ENCODE measurements at places on chromosomes 1 and 21.

GRCh38 chr1:10475510-10475909 is 760 bp downstream of the PEX14 start:
- no peak for DNase-seq

DNA sequence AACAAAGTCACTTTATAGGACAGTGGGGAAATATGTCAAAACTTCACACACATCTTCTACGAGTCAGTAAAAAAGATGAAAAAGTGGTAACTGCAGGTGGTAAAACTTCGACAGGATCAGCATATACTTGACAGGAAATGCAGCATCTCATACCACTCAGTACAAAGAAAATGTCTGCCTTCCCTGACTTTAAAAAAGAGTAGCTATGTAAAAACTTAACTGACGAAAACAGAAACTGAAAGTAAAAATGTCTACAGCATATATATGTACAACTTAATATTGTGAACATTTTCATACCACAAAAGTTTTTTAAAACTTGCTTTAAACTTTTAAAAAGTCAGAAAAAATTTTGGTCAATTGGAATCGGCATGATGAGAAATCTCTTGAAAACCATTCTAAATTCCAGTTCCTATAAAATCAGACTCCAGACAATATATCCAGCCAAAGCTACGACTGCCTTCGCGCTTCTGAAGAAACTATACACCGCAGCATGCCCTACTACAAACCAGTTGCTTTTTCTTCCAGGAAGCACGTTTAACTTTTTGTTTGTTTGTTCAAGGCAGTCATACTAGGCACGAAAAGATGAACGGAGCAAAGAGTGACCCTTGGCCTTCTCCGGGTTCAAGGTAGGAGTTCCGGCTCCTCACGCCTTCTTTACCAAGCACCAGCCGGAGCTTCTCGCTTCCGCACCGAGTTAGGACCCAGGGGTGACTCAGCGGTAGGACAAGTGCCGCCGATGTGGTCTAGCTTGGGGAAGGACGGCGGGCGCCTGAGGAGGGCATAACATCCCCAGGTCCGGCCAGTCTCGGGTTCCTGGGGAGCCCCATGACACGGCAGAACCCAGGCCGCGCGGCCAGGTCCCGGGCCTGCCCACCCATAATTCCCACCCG is 612 bp downstream of the PSMA5 start:
- DNase-seq = peak; percentile 73

GRCh38 chr1:168907053-168907452 is 178.0 kb upstream of the DPT start:
- no peak for DNase-seq

DNA sequence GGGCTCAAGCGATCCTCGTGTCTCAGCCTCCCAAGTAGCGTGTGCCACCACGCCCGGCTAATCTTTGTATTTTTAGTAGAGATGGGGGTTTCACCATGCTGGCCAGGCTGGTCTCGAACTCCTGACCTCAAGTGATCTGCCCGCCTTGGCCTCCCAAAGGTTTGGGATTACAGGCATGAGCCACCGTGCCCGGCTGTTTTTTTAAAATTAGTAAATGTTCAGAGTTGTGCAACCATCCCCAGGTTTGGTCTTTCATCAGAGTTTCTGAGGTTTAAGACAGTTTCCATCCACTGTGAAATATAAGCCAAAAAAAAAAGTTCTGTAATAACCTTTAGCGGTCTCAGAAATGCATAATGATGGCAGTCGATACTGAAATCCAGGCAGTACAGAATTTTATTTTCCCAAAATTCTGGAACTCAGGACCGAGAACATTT is 550 bp upstream of the SYT11 start:
- DNase-seq = no peak

- DNase-seq = no peak
These were observed 85.3 kb downstream of the PSMG1 start for GRCh38 chr21:39097981-39098380.

- no peak for DNase-seq
These were observed 33.8 kb downstream of the NECAP2 start for GRCh38 chr1:16474166-16474800.

DNA sequence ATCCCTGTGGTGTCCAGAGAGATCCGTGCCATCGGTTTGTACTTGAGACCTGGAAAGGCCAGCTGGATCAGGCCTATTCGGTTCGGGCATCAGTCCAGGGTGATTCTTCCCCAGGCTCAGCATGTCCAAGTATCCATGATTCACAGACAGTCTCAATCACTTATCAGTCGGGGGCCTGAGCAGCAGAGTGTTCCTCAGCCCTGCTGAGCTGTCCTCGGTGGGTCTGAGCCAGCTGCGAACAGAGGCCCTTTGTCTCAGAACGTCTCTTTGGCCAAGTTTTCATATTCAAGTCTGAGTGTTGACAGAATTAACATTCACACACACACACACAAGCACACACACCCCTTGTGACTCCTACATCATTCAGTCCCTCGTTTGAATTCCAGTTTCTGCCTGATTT is 33.4 kb upstream of the OSBPL9 start:
- DNase-seq = peak; percentile 84

DNA sequence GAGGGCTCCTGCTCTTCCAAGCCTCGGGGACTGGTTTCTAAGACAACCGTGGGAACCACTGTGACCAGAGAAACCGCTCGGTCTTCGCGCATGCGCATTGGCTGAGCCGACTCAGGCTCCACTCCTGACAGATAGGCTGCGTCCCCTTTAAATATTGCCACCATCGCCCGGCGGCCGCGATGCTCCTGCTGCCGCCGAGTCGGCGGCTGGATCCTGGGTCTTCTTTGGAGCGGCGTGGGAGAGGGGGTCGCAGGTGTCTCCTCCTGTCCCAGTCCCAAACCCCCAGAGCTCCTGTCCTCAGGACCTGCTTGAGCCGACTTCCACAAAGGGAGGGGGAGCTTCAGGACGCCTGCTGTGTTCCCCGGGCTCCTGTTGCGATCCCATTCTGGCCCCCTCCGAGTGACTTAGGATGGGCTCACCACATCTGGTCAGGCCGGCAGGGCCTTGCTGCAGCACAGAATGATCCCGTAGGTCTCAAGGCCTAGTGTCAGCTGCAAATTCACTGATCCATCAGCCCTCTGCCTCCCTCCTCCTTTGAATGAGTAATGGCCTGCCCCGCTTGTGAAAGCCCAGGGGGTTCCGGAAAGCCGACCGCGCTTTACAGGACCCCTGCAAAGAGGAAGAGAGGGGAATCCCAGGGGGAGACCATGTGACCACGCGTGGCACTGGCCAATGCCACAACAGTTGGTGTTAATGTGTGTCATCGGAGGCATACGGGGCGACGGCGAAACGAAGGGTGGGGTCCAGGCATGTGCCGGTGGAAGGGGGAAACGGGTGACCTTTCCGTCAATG is 683.2 kb upstream of the TPTE start:
- no peak for DNase-seq

Data from RPMI7951 (cell line).